ENCODE measurements at places on chromosomes 7 and 10.

GRCh38 chr10:68096913-68097516 is 12.3 kb upstream of the MYPN start:
- DNase-seq = no peak

GRCh38 chr7:12103948-12104347 is 107.1 kb upstream of the TMEM106B start:
- no peak for DNase-seq

DNA sequence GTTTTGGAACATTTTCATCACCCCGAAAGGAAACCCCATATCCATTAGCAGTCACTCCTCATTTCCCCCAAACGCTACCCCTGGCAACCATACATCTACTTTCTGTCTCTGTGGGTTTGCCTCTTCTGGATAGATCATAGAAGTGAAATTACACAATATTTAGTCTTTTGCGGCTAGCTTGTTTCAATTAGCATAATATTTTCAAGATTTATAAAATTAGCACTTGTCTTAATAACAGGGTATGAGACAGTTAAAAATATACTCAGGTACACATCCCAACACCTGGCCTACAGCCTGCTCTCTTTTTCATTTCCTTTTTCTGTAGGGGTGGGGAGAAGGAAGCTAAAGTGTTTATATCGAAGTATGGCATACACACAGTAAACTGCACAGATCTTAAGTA is 81.4 kb upstream of the LRGUK start:
- DNase-seq = no peak

DNA sequence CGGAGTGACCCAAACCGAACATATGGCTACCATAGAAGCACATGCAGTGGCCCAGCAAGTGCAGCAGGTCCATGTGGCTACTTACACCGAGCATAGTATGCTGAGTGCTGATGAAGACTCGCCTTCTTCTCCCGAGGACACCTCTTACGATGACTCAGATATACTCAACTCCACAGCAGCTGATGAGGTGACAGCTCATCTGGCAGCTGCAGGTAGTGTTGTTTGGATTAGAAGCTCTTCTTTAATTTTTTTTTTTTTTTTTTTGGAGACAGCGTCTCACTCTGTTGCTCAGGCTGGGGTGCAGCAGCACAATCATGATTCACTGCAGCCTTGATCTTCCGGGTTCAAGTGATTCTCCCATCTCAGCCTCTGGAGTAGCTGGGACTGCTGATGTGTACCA is 45.8 kb downstream of the NRF1 start:
- DNase-seq = no peak

DNA sequence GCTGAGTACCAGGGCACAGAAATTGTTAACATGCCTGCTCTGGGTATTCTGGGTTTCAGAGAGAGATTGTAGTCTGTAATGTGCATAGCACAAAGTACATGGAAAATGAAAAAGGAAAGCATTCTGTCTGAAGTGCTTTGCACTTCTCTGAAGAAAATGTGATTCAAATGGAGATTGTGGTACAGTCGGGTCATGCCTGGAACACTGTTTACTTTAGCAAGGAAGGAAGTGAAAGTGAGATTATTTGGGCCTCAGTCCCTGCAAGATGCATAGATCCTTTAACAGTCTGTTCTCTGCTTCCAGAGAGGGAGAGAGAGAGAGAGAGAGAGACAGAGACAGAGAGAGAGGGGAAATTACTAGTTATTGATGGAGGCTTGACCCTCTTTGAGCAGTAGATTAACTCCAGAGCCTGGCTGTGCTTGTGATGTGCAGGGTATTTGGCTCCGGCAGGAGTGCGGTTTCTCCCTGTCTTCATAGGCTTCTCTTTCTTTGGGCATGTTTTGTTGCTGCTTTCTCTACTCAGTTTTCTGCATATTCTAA is 5.4 kb downstream of the VWC2 start:
- DNase-seq = no peak

GRCh38 chr10:123633106-123633505 is 33.0 kb upstream of the GPR26 start:
- DNase-seq = no peak

GRCh38 chr7:95430864-95431263 is 4.0 kb downstream of the PON2 start:
- no peak for DNase-seq
